M059J (cell line): ENCODE measurements at places on chromosomes 12 and 14.

- peak; percentile 66 for DNase-seq
Observed at GRCh38 chr12:6347367-6348338, 5.8 kb upstream of the TNFRSF1A start.

- peak; percentile 29 for DNase-seq
Observed at GRCh38 chr12:93094988-93095737, 166.1 kb upstream of the EEA1 start.

- peak; percentile 96 for DNase-seq
Observed at GRCh38 chr12:67434671-67435370, 165.7 kb downstream of the CAND1 start.

GRCh38 chr12:124768452-124769162 is 95.1 kb downstream of the SCARB1 start:
- peak; percentile 55 for DNase-seq

- DNase-seq = peak; percentile 4
Observed at GRCh38 chr12:99200711-99201384, 446.7 kb upstream of the GARIN6 start.

- DNase-seq = peak; percentile 52
Observed at GRCh38 chr12:14367040-14367661, 1.7 kb downstream of the ATF7IP start.

DNA sequence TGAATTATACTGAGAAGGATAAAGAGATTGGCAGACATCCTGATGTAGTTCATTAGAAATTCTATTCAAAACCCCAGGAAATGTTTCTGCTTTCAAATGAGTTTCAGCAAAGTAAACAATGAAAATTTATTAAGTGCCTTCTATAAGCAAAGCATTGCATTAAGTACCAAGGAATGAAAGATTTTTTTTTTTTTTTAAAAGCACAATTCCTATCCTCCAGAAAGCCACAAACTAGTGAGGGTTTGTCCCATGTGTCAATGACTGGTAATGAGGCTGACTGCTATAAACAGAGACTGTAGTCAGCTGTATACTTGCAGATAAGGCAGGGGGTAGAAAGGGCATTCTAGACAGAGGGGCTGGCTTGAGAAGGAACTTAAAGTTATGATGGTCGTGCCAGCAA is 6.7 kb downstream of the ANO4 start:
- peak; percentile 46 for DNase-seq

DNA sequence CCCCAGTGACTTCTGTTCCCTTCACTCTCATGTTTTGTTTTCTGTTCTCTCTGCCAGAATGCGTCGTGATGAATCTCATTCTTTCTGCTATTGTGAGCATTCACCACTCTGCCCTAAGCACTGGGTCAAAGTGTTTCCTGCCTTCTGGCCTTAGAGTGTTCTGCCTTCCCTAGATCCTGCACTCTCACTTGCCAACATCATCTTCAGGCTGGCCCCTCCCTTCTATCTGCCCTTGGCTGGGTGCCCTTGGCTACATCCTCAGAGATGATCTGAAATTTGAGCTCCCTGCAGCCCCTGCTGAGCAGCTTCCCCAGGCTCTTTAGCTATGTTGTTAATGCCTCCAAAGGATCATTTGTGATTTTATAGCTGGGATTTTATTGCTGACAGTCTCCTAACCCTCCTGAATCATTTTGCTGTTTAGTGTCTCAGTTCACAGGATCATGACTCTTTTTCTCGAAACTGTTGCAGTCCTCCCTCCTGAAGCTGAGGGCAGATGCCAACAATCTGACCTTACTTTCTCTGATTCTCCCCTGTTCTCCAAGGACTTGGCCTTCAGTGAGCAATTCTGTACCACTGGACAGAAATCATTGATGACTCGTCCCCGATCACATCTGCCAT is 4.5 kb downstream of the DHRS2 start:
- DNase-seq = peak; percentile 78

- no peak for DNase-seq
Observed at GRCh38 chr12:81359736-81360135, 281.9 kb downstream of the ACSS3 start.

DNA sequence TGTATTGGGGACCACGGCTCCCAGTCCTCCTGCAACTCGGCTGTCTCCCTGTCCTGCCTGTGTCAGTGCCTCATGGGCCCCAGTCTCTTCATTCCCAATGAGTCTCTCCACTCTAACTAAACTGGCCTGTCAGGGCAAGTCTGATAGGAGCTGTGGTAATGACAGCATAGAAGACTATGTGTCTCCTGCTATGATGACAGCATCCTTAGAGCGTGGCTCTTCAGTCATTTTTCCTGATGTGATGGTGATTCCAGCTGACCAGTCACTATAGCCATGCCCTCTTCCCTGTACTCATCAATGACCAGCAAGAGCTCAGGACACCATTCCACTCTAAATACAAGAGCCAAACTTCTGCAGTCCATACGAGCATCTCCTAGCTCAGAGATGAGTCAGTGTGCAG is 339.8 kb downstream of the PCNX1 start:
- no peak for DNase-seq

DNA sequence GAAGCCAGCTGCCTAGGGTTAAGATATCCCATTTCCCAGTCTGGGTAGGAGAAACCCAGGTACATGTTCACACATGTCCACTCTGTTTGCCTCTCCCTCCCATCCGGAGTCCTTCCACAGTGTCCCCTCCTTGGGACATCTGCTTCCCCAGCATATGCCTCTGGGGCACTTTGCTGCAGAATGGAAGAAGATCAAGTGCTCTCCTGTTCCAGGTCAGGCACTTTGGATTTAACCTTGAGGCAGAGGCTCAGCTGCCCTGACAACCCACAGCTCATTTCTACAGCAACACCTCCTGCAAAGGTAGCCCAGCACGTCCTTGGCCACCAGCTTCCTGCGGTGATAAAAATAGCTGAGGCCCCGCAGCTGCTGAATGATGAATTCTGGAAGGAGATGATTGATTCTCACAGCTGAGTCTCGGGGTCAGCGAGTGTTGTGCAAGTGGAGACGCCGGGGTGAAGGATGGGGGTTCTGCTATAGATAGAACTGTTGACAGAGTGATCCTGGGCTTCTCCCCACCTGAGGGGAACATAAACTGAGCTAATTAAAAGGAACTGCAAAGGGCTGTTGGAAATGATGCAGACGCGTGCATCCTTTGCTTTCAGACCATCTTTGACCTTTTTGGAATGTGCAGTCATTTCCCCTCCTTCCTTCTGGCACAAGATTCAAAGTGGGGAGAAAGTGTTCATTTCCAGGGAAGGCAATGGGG is 145.0 kb downstream of the SLC38A6 start:
- no peak for DNase-seq

GRCh38 chr12:6189028-6189427 is 11.2 kb upstream of the CD9 start:
- no peak for DNase-seq

- no peak for DNase-seq
Observed at GRCh38 chr12:57250956-57251355, at the start of gene STAC3. TSS of gene STAC3 (minus strand) at chr12:57251187. CDS start at chr12:57249636, 1,551 bp downstream.

DNA sequence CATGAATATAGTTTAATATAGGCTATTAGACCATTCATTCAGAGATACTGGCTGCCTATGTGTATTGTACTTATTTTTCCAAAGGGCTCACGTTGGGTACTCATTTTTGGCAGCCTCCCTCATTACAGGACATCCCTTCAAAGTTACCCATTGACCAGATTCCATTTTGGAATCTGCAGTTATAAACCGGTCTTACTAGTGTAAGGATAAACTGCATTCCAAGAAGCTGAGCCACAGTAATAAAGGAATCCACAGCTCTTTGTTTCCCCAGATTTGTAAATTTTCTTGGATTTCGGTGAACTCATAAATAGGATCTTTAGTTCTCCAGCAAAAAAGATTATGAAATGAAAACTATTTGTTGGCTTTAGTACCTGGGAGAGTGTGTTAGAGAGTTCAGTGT is 18.9 kb upstream of the CFL2 start:
- peak; percentile 52 for DNase-seq

- peak; percentile 60 for DNase-seq
Observed at GRCh38 chr12:114306646-114307045, 99.3 kb downstream of the TBX5 start.

GRCh38 chr14:23145794-23146350 is 26.8 kb upstream of the CEBPE start:
- DNase-seq = no peak

DNA sequence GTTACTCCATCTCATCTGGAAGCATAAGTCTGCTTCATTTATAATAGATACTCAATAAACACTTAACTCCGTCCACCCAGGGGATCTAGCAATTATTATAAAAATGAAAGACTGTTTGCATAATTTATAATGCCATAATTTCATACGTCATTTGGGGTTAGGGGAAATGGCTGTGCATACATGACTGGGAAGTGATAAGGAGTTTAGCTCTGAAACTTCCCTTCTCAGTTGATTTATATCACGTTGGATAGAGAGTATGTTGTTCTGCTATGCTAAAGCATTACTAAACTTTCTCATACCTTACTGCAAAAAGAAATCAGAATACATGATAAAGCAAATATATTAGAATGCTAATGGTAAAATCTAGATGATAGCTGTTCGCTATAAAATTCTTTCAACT is 90.4 kb upstream of the DYNC1H1 start:
- no peak for DNase-seq

DNA sequence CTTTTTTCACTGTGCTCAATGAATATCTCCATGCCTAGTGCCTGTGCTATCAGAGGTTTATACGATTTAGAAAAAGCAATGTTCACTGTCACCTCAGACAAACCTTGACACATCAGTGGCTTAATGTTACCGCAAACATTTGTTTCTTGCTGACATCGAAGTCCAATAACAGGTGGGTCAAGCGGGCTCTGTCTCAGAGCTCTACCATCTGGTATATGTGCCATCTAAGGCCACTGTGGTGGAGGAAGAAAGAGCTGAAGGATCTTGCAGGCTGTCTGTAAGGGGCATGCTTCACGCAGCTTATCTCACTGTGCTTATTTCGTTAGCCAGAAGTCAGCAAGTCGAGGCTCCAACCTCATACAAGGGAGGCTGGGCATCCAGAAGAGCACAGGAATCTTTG is 189.5 kb upstream of the NTF3 start:
- no peak for DNase-seq

- DNase-seq = no peak
Observed at GRCh38 chr14:22285991-22286390, 303.0 kb downstream of the DAD1 start.

DNA sequence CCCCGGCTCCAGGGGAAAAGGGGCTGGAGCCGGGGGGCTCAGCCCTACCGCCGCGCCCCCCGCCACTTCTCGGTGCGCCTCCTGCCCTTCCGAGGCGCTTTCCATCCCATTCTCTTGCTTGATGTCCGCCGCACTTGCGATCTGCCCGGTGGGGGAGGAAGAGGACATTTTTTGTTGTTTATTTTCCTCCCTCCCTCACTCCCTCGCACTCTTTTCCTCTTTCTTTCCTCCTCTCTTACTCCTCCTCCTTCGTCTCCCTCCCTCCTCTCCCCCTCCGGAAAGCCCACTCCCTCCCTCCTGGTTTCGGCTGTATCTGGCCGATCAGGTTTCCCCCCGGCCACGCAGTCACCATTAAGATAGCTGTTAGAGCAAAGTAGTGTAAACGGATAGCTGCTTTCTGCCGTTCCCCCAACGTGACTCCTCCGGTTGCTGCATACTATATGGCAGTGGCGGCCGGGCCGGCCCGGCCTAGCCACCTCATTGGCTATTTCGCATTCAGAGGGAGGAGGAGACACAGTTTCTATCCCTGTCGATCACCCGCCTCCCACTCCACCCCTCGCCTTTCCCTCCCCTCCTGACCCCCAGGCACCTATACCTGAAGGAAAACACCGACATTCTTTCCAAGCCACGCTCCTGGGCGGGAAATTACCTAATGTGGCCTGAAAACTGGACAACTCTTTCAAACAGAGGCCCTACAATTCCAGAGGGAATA is at the start of gene SIX4:
Gene SIX4 (minus strand): TSS at position 445 of the 712 bp plus-strand sequence. CDS start 277 bp downstream, at position 168.
- DNase-seq = peak; percentile 86

DNA sequence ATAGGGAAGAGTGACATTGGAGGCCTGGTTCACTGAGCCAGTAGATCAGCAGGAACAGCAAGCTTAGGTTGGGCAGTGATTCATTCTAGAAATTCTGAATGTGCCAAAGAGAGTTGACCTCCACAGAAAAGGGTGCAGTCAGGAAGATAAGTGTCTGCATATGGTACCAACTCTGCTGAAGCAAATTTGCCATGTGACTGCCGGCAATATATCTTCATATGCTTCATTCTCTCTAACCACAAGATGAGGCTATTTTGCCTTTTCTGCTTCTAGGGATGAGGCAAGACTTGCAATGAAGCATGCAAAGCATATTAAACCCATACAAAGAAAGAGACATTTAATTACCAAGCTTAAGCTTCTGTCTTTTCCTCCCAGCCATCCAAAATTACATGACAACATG is 13.6 kb downstream of the CCDC198 start:
- peak; percentile 20 for DNase-seq

DNA sequence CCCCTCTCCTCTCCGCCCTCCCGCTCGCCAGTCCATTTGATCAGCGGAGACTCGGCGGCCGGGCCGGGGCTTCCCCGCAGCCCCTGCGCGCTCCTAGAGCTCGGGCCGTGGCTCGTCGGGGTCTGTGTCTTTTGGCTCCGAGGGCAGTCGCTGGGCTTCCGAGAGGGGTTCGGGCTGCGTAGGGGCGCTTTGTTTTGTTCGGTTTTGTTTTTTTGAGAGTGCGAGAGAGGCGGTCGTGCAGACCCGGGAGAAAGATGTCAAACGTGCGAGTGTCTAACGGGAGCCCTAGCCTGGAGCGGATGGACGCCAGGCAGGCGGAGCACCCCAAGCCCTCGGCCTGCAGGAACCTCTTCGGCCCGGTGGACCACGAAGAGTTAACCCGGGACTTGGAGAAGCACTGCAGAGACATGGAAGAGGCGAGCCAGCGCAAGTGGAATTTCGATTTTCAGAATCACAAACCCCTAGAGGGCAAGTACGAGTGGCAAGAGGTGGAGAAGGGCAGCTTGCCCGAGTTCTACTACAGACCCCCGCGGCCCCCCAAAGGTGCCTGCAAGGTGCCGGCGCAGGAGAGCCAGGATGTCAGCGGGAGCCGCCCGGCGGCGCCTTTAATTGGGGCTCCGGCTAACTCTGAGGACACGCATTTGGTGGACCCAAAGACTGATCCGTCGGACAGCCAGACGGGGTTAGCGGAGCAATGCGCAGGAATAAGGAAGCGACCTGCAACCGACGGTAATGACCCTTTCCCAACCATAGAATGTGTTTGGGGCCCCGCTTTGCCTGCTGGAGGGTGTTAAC is 615 bp downstream of the CDKN1B start:
- peak; percentile 36 for DNase-seq

DNA sequence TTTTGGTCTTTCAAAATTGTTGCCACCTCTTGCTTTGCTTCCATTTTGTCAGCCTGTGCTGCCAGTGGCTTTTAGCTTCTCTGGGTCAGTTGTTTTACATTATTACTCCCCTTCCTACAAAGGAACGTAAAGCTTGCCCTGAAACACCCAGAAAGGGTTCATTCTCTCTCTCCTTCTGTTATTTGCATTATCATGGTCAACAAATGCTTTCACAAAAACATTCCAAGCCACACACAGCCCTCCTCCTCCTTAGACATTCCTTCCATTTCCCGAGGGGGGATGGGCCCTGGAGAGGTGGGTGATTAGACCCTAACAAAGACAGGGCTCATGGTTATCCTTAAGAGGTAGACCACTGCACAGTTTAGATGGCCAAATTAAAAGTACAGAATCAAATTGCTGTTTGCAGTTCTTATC is 60.4 kb upstream of the SINHCAF start:
- no peak for DNase-seq
